NCI-H2227 treated with DMSO at 0.1 percent for 48 hours (cell line): ENCODE measurements at places on chromosomes 4 and X.

DNA sequence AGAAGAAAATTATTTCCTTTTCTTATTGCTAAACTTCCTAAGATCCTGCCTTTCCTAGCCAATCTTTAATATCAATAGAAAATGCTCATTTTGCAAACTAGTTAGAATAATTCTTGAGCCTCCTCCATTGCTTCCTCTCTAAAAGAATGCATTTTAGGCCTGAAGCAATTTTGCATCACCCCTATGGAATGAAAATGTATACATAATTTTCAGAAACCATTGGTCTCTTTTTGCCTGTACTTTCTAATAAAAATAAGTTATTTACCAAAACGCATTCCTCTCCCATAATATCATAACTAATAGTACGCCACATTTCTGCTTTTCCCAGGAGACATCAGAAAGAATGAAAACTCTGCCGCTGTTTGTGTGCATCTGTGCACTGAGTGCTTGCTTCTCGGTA lies 1.7 kb downstream of the MUC7 start:
- DNase-seq = no peak

GRCh38 chrX:149799095-149799714 lies 17.5 kb downstream of the MAGEA9 start:
- DNase-seq = no peak

GRCh38 chrX:96372313-96373046 lies 312.2 kb upstream of the DIAPH2 start:
- no peak for DNase-seq

DNA sequence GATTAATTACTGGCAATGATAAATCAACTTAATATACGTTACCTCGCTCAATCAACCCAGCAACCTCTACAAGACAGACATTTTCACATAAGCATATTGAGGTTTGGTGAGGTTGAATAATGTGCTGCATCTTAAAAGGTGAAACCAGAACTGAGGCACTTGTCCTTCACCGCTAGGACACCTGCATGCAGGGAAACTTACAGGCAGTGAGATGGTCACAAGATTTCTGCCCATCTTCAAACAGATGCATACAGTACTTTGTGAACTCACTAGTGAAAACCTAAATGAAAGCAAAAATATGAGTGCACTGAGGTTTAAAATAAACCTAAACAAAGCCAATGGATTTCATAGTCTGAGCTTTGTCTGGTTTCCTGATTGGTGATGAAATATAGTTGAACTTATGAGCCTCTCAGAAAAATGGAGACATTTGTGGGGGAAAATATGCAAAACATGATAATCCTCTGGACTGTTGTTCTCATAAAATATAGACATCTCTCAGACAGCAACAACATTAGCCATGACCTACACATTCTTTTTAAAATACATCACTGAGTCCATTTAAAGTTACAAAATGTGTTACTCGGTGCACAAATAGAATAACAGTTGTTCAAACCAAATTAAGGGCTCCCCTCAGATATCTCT lies 20.9 kb upstream of the PRSS12 start:
- no peak for DNase-seq

- DNase-seq = no peak
Measured at GRCh38 chr4:4406455-4407298, 19.8 kb downstream of the NSG1 start.
